ENCODE measurements at places on chromosomes 2 and 18. TPM values are rescaled to one million over a fixed set of nuclear protein-coding genes. Genes with fewer than 3 reads are reported as not detected.

GRCh38 chr18:63511285-63511684 is 30.9 kb upstream of the SERPINB12 start:
- DNase-seq: peak; percentile 47

DNA sequence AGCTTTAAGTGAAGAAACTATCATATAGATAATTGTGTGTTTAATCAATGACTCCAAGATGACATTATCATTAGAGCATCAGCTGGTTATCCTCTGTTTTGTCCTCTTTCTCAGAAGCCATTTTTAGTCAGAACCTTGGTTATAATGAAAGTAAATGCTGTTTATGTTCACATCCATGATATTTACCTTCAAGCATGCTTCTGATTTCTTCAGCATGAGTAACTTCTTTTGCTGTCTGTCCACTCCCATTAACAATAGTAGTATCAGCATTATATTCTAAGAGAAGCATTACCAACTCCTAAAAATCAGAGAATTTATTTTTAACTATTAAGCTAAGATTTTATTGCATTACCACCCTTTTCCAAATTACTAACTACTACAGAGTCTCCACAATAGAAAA is 56.3 kb downstream of the OSBPL1A start:
- DNase-seq: no peak

GRCh38 chr2:40030456-40030975 is 251.5 kb upstream of the THUMPD2 start:
- DNase-seq: no peak

GRCh38 chr2:88131201-88131998 is 3.5 kb upstream of the FABP1 start:
- DNase-seq: no peak

Gene CENPO
- 12.9 TPM for total RNA-seq

- no peak for DNase-seq
Observed at GRCh38 chr2:95551055-95551568, 40.7 kb upstream of the TRIM43 start.

- DNase-seq: no peak
Observed at GRCh38 chr2:74676331-74676730, 22.3 kb downstream of the SEMA4F start.

- DNase-seq: no peak
Observed at GRCh38 chr2:21361957-21362486, 238.3 kb downstream of the TDRD15 start.

- DNase-seq: peak; percentile 33
Observed at GRCh38 chr2:72539071-72539552, 286.7 kb downstream of the EXOC6B start.

DNA sequence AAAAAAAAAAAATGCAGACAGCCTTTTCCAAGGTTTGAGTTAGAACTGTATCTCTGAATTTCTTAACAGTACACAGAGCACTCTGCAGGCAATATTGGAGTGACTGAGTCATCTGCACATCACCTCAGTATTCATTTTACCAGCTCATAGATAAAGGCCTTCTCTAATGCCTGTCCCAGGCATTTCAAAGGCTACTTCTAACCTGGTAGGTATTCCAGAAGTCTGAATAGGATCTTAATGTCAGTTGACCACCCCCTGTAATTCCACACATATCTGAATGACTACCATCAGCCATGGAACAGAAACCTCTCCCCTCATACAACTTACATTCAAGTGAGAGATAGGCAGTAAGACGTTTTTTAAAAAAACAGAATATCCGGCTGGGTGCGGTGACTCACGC is 9.0 kb downstream of the METTL21A start:
- no peak for DNase-seq

DNA sequence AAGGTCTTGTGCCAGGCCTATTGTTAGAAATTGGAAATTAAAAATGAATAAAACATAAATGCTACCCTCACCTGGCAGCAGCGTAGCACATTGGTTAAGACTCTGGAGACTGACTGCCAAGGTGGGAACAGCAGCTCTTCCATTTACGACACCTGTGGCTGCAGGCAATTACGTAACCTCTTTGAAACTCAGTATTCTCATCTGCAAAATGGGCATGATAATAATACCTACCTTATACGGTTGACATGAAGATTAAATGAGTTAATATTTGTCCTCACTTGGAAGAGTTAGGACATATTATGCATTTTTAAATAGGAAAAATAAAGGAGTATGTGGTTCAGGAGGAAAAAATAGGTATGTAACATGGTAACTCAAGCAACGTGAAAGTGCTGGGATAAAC is 279.3 kb upstream of the NCKAP5 start:
- no peak for DNase-seq

GRCh38 chr2:119085613-119086012 is 72.9 kb downstream of the C1QL2 start:
- DNase-seq: no peak

DNA sequence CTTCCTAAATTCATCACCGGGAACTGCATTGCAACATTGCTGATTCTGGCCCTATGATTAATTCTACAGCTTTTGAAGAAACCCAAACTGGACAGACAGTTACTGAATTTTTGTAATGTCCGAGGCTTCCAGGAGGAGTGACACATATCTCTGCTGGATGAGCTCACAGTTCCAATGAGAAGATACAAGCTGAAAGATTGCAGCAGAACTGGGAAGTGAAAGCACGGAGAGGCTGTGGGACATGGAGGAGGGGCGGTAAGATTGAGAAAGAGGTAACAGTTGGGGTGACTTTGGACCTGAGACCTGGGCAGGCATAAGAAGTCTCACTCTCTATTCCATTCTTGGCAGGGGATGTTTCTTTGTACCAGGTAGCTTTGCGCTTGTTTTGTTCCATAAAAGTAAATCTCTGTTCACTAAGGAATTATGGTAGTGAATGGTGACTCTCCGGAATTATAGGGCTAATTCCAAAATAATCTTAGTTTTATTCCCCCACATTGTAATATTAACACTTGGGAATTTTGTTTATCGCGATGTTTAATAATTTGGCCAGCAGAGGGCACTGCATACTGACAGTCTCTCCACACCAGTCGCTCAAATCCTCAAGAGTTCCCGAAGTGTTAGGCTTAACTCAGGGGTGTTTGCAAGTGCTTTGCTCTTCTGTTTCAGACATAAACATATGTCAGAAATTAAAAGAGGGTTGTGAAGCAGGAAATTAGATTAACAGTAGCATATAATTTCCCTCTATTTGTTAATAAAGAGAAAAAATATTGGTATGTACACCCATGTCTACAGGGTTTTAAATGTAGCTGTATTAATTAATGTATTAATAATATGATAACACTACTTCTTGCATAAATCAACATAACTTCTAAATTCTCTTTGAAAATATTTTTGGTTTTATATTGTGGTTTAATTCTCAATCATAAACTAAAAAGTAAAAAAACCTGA is 201.4 kb downstream of the SOCS6 start:
- DNase-seq: peak; percentile 78

DNA sequence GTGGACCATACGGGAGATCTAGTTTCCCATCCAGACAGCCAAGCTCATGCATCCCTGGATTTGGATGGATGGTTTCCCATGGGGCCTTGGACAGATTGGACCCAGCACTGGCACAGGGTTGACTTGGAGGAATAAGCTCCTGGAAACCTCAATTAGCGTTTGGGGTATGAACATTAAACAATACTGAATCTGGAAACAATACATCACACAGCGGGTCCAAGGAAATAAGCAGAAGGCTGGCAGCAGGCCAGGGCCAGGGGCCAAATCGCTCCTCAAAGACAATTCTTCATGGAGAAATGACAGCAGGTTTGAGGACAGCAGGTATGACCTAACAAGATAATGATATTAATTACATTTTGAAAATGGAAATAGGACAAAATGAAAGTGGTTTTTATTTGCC is 540.6 kb downstream of the RIT2 start:
- no peak for DNase-seq

GRCh38 chr18:58998401-58999203 is 133.9 kb downstream of the ZNF532 start:
- peak; percentile 51 for DNase-seq

Gene STEAP3
- total RNA-seq: 25.2 TPM

- DNase-seq: no peak
Observed at GRCh38 chr18:57845605-57846074, 42.5 kb upstream of the ATP8B1 start.

Gene PLEK
- total RNA-seq: 6.1 TPM

DNA sequence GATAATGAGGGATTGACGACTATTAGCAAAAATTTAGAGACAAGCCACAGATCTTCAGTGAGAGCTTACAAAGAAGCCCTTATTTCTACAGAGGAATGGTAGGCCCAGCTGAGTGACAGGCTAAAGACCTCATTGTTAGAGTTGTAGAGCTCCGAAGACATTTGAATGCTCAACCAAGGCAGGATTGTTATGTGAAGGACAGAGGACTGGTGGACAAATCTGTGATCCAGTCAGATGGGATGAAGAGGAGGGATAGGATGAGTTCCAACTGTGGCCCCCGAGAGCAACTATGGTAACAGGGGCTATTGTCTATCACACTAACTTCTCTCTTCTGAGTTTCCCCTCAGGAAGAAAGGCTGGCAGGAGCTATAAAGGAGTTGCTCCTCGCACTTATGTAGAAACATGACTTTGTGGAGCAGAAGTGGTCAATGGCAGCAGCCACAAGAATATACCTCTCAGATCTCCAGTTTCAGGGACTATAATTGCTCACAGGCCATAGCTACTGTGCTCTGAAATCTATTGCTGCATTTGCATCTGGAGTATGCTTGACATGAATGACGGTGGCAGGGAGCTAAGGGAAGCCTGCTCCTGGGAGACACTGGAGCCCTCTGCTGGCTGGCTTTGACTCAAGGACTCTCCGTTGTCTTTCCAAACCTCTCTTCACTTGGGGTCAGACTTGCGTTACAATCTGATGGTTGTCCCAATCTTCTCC is 50.3 kb upstream of the GREB1L start:
- peak; percentile 49 for DNase-seq

Gene RMC1
- total RNA-seq: 10.4 TPM

Gene BUB1
- total RNA-seq: 18.2 TPM

GRCh38 chr18:32881009-32881408 is 108.2 kb upstream of the KLHL14 start:
- no peak for DNase-seq

DNA sequence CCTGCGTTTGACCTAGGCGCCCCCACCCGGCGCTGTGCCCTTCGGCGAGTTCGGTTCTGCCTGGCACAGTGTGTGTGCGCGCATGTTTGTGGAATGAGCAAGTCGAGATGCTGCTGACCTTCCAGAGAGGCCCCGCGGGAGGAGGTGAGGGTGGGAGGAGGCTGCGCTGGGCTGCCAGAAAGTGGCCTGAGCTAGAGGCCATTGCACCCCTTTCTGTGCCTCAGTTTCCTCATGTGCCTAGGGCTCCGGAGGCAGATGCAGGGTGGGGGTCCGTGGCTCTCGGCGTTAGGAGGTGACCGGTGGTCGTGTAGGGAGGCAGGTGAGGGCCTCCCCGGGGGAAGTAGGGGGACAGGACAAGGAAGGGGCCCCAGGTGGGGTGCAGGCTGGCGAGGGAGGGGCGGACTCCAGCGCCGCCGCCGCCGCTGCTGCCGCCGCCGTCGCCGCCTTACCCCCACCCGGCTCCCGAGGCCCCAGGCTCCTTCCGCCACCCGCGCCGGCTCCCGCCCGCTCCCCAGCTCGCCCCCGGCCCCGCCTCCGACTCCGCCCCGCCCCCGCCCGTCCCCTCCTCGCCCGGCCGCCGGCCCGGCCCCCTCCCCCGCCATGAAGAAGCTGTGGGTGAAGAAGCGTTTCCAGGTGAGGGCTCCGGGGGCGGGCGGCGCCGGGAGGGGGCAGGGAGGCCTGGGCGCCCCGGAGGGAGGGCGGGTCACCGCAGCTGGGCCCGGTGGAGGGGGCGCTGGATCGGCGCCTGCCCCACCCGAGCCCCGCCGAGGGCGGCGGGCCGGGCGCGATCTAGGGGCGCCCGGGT is 7.0 kb downstream of the SPEG start:
- DNase-seq: peak; percentile 83

GRCh38 chr2:48017136-48017535 is 110.8 kb upstream of the FBXO11 start:
- no peak for DNase-seq

All from tongue (tissue), 3 donors.